ENCODE measurements at places on chromosomes 7 and 10.

DNA sequence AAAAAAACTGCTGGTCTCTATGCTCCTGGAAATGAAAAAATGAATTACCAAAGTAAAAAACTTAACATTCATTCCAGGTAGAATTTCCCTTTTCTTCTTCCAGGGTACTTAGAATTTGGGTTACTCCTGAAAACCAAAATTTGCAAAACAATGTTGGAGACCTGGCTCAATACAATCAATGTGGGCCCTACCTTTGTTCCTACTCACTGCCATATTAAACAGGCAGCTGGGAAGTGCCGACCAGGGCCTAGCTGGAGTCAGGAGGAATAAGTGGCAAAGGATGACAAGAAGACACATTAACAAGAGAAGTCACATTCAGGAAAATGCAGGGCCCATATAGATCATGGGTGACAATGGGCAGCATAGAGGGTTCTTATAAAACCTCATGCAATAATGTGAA, 6.4 kb upstream of the AGK start:
- no peak for ATAC-seq

DNA sequence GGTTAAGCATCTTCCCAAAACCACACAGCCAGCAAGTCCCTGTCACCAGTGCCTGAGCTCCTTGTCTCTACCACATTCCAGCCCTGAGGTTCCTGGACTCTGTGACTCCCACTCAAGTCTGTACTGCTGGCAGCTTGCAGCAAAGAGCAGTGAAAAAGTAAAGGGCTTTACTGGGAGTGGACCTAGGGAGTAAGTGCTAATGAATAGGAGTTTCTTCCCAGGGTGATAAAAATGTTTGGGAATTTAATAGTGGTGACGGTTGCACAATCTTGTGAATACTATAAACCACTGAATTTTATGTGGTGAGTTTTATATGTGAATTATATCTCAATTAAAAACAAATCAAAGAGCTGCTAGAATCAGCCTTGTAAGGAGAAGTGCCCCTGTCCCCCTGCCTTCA, 22.6 kb downstream of the HSPA12A start:
- ATAC-seq = no peak

DNA sequence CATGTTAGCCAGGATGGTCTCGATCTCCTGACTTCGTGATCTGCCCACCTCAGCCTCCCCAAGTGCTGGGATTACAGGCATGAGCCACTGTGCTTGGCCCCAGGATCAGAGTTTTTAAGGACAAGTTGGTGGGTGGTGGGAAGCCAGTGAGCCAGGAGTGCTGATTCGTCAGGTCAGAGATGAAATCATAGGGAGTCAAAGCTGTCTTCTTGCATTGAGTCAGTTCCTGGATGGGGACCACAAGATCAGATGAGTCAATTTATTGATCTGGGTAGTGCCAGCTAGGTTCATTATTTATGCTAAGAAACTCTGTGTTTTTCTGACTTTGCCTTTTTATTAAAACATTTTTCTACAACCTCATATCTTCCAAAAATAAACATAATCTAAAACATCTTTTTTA, 423.8 kb downstream of the ARL4A start:
- no peak for ATAC-seq

GRCh38 chr7:7108931-7109330, 73.4 kb upstream of the C1GALT1 start:
- no peak for ATAC-seq

GRCh38 chr7:155425011-155425340, 33.0 kb upstream of the EN2 start:
- no peak for ATAC-seq

DNA sequence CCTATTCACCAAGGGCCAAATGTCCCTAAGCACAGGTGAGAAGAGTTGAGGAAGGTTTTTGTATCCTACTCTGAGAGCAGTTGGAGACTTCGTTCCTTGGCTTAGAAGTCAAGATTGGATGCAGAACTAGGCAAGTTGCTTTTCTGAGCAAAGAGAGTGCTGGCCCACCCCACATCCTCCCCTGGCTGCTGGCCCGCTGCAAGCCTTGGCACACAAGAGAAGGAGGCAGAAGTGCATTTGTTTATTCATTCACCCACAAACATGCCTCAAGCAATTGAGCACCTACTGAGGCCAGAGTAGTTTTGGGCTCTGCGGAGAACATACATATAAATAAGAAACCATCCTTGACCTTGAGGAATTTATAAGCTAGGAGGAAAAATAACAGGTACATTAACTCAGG, 318.9 kb downstream of the KCNMA1 start:
- no peak for ATAC-seq

- no peak for ATAC-seq
Measured at GRCh38 chr10:70118196-70118595, 14.4 kb downstream of the AIFM2 start.

DNA sequence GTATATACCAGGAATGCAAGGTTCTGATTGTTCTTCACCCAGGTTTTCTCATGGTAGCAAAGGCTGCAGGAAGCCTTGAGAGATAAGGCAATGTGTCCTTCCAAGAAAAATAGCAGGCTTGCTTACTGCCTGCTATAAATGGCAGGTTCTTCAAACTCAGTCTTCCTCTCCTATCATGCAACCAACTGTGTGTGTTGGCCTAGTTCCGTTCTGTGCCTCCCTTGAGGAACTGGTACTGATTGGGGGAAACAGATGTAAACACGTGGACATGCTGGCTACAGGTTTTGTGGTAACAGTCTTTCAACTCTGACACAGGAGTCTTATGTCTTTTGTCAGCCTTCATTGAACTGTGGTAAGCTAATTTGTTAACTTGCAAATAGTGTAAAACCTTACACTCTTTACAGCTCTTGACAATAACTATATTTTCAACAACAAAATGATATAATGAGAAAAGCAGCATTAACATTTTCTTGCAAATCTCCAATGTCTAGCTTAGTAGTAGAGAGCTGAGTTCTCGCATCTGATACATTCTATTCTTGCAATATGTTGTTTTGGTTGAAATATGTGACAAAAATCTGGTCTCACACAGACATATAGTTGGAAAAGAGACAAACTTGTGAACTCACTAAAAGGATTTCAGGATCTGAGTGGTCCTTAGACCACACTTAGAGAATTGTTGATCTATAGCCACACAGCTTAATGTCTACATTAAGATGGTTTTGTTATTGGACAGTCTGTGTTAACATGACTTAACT, 54.7 kb upstream of the LSM8 start:
- no peak for ATAC-seq

- no peak for ATAC-seq
Measured at GRCh38 chr7:1839701-1840100, 169.6 kb downstream of the ELFN1 start.

DNA sequence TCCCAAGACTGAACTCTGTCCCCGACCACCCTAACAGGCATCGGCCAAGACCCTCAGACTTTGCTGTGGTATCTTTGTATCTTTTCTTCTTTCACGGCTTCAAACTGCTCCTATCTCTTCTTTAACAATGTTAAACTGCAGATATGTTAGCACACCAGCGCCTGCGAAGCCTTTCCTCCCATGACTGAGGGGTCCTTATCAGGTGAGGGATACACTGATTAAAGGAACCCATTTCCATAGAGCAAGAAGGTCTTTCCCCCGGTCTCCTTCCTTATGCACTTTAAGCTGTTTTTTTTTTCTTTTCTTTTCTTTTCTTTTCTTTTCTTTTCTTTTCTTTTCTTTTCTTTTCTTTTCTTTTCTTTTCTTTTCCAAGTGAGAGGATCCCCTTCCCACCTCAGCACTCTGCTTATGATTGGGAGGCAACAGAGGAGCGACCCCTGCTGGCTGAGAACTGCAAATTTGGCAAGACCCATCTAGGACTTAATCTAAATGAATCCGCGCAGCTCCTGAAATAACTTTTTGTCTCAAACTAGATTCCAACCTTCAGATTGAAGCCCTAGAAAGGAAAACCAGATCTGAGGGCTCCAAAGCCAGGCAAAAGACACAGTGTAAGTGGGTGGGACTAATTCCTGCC, 109.9 kb downstream of the ITGB8 start:
- ATAC-seq = no peak

- ATAC-seq = no peak
Measured at GRCh38 chr10:124481717-124482116, 20.1 kb downstream of the LHPP start.
